ENCODE measurements at places on chromosomes 16 and 17. TPM values are rescaled to one million over a fixed set of nuclear protein-coding genes. Genes with fewer than 3 reads are reported as not detected.

GRCh38 chr16:30357715-30358576, 2.8 kb upstream of the CD2BP2 start:
- no peak for DNase-seq

ITGAD gene
- polyA plus RNA-seq: not detected

E2F4 gene
- polyA plus RNA-seq: 50.0 TPM

PLCG2 gene
- 0.07 TPM for polyA plus RNA-seq

MIEF2 gene
- 5.9 TPM for polyA plus RNA-seq

DNA sequence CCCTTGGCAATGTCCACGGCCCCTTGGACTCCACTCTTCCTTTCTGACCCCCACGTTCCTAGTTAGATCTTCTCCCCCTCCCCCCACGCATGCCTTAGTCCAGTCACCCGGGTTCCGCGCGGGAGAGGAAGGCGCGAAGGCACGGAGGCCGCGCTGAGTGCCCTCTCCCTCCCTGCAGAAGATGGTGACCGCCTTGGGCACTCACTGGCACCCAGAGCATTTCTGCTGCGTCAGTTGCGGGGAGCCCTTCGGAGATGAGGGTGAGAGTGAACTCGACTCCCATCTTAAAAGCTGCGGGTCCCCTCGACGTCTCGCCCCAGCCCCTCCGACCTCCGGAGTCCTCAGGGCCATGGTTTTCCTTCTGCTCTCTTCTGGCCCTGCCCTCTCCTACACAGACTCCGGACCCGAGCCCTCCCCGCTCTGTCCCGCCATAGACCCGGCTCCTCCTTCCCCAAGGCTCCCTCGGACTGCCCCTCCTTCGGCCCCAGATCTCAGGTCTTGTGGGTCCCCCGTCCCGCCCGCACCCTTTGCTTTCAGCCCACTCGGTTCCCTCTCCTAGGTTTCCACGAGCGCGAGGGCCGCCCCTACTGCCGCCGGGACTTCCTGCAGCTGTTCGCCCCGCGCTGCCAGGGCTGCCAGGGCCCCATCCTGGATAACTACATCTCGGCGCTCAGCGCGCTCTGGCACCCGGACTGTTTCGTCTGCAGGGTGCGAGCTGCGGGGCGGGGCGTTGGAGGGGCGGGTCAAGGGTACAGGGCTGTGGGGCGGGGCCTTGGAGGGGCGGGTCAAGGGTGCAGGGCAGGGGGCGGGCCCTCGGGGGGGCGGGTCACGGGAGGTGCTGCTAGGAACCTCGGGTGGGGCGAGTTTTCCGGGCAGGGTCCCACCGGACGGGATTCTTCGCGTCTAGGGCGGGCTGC, 4.6 kb downstream of the TGFB1I1 start:
- DNase-seq: no peak

GRCh38 chr17:21292867-21293830, 8.6 kb downstream of the MAP2K3 start:
- no peak for DNase-seq

DNA sequence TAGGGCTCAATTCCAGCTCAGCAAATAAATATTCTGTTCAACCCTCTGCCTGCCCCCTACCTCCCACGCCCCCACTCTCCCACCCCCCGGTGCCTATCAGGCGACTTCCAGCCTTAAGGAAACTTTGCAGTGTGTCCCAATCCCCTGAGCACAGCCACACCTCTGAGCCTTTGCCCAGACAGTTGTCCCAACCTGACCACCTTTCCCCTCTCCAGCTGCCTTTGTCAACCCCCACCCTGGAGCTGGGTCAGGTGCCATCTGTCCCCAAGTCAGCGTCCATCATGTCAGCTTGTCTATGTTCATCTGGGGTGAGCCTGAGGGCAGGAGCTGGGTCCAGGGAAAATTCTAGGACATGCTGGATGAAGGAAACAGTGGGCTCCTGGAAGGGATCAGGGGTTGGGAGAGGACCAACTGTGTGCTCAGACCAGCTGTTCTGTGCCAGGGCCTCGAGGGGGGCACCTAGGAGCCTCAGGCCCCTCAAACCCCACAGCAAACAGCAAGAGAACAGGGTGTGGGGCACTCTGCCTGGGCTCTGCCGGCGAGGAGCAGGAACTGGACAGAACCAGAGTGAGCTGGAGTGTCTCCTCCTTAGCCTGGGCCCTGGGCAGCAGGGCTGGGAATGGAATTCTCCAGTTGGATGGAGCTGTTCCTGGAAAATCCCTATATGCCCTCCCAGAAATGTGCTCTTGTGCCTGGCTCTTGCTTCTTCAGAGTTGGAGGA, 17.8 kb downstream of the CDH16 start:
- no peak for DNase-seq

CCNF gene
- polyA plus RNA-seq: 2.3 TPM

DNA sequence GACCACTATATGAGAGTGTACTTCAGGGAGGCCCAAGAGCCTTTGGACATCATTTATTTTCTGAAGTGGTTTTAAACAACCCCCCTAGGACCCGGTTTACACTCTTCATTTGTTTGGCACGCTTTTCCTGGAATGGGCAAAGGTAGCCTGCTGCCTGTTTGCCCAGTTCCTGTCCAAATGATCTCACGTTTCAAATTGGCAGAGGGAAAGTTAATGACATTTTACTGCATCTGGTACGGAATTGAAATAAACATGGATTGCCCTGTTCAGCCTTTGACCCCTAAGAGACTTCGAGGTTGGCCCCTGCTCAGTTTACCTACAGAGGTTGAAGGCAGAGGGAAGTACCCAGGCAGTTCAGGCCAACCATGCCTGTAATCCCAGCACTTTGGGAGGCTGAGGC, 5.8 kb upstream of the RPRML start:
- DNase-seq: no peak

DNA sequence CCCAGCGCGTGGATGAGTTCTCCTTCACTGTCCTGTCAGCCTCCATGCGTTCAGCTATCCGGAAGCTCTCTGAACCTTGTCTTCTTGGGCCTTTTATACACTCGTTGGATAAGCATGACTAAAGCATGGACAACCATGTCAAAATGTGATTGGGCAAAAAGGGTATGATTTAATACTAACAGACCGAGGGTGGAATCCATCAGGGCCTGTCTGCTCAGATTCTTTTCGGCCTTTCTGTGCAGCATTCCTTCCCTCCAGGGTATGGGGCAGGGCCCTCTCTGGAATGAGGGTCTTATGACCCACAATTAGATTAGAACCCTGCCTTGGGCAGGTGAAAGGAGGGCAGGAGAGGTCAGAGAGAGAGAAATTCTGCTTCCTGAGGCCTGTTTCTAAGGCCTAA, 14.0 kb upstream of the CCL5 start:
- DNase-seq: no peak

VAC14 gene
- polyA plus RNA-seq: 38.6 TPM

DNA sequence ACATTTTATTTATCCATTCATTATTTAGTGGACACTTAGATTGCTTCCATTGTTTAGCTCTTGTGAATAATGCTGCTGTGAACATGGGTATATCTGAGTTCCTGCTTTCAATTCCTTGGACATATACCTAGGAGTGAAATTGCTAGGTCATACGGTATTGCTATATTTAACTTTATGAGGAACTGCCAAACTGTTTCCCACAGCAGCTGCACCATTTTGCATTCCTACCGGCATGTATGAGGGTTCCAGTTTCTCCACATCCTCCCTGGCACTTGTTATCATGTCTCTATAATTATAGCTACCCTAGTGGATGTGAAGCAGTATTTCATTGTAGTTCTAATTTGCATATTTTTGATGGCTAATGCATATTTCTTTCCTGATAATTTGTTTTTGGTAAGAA, 23.7 kb upstream of the DRG2 start:
- no peak for DNase-seq

- no peak for DNase-seq
Measured at GRCh38 chr16:50668368-50669008, 12.6 kb downstream of the SNX20 start.

- no peak for DNase-seq
Measured at GRCh38 chr17:48134912-48135480, 27.4 kb downstream of the SNX11 start.

- no peak for DNase-seq
Measured at GRCh38 chr16:83966153-83966696, 1.8 kb upstream of the NECAB2 start.

- DNase-seq: no peak
Measured at GRCh38 chr17:58703137-58703915, 10.9 kb downstream of the RAD51C start.

DNA sequence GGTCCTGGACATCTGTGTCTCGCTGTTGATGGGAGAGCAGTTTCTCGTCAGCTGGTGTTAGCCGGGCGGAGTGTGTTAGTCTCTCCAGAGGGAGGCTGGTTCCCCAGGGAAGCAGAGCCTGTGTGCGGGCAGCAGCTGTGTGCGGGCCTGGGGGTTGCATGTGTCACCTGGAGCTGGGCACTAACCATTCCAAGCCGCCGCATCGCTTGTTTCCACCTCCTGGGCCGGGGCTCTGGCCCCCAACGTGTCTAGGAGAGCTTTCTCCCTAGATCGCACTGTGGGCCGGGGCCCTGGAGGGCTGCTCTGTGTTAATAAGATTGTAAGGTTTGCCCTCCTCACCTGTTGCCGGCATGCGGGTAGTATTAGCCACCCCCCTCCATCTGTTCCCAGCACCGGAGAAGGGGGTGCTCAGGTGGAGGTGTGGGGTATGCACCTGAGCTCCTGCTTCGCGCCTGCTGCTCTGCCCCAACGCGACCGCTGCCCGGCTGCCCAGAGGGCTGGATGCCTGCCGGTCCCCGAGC, 17.9 kb downstream of the GAA start:
- no peak for DNase-seq

DNA sequence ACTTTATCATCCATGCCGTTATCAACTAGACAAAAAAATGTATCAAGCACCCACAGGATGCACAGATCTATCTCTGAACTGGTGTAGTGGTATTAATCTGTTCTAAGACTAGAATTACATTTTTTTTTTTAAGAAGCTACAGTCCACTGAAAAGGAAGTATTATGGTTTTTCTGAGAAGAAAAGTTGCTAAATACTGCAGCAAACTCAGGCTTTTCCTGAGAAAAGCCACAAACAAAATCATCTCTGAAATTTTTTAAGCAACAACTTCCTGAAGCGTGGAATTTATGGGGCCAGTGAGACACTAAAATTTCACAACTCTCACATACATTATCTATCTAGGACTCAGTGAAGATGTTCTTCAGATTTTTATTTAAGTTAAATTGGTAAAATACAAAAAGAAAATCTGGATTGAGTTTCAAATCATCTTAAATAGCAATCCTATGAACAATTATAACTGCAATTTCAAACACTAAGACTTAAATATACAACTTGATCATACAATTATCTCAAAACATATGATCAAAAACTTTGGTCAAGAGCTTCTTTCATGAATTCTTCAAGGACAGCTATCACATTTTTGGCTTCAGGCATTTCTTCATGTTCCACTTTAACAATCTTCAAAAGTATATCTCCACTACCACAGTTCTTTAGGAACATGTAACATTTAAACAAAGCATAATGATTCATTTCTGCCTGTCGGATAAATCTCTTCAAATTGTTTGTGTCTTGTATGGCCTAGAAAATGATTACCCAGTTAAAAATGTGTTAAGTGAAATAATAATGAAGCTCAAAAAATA, 10.5 kb downstream of the C17orf75 start:
- no peak for DNase-seq

GRCh38 chr16:3187798-3188674, at the start of gene OR1F1:
TSS of gene OR1F1 (plus strand) at chr16:3188204.
- no peak for DNase-seq

DNA sequence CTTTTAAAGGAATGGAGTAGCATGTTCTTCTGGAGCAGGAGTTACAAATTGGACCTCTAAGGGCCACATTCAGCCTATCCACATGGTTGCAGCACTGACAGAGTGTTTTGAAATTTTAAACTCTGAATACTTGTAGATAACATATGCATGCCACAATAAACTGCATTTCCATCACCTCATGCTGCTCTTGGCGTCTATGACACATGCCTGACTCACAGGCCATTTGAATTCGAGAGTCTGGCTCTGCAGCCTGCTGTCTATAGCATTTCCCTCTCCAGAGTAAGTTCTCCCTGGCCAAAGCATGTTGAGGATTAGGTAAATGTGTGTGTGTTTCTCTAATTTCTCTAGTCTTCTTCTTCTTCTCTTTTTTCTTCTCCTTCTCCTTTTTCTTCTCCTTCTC, 28.7 kb upstream of the MYOCD start:
- peak; percentile 92 for DNase-seq

MMP25 gene
- polyA plus RNA-seq: not detected

RASD1 gene
- 0.55 TPM for polyA plus RNA-seq

GRCh38 chr16:80611930-80612327, 71.1 kb downstream of the DYNLRB2 start:
- no peak for DNase-seq

GRCh38 chr17:38751144-38751807, 1.3 kb upstream of the PSMB3 start:
- no peak for DNase-seq

SPATA32 gene
- polyA plus RNA-seq: not detected

DNA sequence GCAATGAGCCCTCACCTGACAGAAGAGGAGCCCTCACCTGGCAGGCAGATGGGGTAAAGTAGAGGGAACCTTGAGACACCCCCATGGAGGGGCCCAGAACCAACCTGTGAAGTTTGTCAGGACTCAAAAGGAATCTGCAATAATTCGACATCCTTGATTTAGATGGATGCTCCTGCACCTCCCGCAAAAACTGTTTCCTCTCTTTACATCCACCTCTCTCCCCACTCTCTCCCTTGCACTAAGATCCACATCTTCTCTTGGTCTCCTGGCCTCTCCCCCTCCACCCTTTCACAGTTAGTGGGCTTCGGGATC, 34.9 kb upstream of the RBFOX3 start:
- DNase-seq: no peak

- DNase-seq: no peak
Measured at GRCh38 chr17:42514279-42514678, 21.8 kb upstream of the NAGLU start.

GRCh38 chr16:20838240-20838639, 31.9 kb downstream of the REXO5 start:
- DNase-seq: no peak

GGA2 gene
- polyA plus RNA-seq: 42.5 TPM

DNA sequence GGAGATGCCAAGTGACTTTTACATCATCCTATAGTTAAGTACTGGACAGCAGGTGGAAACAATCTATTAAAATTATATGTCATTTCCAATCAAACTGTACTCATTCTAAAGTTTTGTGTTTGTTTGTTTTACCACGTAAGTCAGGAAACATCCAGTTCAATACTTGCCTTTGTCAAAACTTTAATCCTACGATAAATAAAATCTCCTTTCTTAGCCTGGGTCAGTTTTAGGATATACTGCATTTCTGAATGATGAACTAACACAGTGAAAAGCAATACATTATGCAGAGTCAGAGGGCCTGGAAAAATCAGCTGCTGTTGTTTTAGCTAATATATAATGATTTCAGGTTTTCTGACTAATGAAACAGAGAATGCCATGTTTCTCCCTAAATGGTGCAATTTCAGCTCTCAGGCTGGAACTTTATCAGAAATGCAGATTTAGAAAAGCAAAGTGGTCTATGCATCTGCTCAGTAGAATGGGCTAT, 756.4 kb downstream of the CDH11 start:
- no peak for DNase-seq
